IMR-90 (cell line): ENCODE measurements at places on chromosomes 2 and 18. TPM values are rescaled to one million over a fixed set of nuclear protein-coding genes. Genes with fewer than 3 reads are reported as not detected.

Gene SUPT7L
- 16.7 and 23.1 TPM in 2 replicates for total RNA-seq

Gene DQX1
- total RNA-seq, result not detected in 2 replicates

Gene DLX2
- total RNA-seq, result not detected in 2 replicates

Gene ARHGAP15
- not detected in 2 replicates for total RNA-seq

Gene STPG4
- total RNA-seq, result 0.18 and 0.28 TPM in 2 replicates

Gene COL3A1
- 408 and 411 TPM in 2 replicates for total RNA-seq

Gene HMSD
- total RNA-seq, result 0.28 and 0.36 TPM in 2 replicates
